ENCODE measurements at places on chromosomes 2 and 18.

- no peak for DNase-seq
Measured at GRCh38 chr2:75379476-75380210, 180.3 kb upstream of the TACR1 start.

DNA sequence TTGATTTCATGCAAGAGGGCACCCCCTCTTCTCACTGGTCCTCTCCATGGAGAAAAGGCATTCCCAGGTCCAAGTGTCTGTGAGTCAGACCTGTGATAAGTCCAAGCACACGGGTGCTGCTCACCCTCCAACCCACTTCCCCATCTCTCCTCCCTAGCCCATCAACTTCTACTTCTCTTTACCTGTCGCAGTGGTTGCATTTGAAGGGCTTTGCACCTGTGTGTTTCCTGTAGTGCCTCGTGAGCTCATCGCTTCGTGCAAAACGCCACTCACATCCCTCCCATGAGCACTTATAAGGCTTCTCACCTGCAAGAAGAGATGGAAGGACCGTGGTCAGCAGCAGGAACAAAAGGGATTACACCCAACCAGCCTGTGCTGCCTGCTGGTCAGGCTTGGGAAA is 77.5 kb downstream of the KLF7 start:
- DNase-seq, result no peak

- no peak for DNase-seq
Measured at GRCh38 chr2:99878581-99879350, 263.6 kb downstream of the AFF3 start.

GRCh38 chr2:46535360-46535759 is 56.0 kb downstream of the TMEM247 start:
- DNase-seq, result no peak

DNA sequence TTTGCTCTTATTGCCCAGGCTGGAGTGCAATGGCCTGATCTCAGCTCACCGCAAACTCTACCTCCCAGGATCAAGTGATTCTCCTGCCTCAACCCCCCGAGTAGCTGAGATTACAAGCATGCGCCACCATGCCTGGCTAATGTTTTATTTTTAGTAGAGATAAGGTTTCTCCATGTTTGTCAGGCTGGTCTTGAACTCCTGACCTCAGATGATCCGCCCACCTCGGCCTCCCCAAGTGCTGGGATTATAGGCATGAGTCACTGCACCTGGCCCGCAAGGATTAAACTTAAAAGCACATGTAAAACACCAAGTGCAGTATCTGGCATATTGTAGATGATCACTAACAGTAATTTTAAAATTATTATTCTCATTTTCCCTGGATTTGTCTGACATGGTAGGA is 72.9 kb downstream of the C1QL2 start:
- DNase-seq, result no peak

DNA sequence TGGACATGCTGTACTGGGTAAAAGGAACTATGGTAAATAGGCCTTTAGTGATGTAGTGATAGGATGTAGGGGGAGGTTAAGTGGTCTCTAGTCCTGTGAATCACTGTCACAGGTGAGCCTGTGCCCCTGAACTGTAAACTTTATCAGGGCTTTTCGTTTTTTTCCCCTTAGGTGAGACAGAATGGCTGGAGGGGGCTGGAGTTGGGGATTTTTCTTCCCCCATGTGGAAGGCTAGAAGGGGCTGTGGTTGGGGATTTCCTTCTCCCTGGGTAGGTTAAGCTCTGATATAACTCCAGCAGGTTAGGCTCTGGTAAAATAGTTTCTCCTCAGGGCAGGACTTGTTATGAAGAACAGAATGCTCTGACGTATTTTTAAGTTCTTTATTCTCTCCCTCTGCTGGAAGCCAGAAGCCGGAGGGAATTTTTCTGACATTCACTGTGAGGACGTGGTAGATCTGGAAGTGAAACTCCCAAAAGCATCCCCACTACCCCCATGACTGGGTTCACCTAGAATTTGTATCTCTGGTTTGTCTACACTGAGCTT is 28.5 kb downstream of the PIKFYVE start:
- DNase-seq, result no peak

- DNase-seq, result no peak
Measured at GRCh38 chr2:212428681-212429478, 109.7 kb downstream of the ERBB4 start.

DNA sequence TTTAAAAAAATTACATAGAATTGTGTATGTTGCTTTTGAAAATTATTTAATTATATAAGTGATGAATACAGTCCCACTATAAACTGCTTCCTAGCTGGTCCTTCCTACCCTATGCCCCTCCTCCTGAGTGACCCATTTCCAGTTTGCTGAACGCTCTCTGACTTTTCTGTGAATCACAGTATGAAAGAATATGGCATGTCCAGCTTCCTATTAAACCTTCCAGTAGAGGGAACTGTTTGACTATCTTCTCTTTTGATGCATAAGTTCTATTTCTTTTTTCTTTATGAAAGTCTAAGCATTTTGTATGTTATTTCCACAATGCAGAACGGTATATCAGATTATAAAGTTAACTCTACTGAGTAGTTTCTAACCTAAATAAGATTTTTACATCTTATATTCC is 41.3 kb downstream of the PSMG2 start:
- DNase-seq, result peak; percentile 64

DNA sequence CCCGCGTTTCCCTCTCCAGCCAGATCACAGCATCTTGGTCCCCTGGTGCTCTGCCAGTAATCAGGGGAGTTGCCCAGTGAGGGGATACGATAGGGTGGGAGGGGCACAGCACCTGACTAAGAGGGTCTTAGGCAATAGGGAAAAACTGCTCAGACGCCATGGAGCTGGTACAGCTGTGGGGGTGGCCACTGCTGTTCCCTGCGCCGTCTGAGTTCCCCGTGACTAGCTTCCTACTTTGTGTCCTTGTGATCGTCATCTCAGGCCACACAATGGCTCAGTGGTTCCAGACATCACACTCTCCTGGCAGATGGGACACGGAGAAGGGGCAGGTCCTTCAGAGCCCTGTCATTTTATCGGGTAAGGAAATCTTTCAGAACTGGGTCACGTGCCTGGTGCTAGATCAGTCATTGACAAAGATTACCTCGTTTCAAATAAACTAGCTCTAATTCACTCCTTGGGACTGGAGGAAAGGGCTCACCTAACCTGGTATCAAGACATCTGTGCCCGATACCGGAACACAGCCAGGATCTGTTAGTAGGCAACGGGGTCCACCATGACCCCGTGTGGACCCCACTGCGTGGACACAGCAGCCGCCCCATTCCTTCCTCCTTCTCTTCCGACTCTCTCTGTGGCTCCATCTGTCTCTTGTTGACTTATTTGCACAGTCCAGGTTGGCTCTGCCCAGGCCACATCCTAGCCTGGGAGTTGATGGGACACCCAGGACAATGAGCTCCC is 101.6 kb downstream of the PTGR3 start:
- no peak for DNase-seq

DNA sequence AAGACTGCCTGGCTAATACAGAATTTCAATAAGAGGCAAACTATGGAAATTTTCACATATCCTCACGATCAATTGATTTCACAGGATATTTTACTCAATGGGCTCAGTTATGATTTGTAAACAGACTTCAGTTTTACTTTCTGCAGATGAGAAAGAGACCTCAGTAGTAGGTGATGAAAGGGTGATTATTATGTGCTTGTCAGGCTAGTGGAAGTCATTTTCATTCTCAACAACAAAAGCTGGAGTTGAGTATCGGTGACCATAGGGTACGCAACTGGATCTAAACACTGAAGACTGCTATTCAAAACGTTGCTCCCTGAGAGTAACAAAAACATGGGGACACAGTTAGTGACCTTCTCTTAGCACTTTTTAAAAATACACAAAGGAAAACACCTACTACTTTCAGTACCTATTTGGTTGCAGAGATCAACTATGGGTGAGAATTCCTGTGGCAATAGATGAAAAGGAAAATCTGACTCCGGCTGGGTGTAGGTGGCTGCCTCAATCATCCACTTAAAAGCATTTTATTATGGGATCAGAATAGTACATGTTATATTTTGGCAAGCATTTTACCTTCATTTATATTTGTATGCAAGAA is 126.2 kb upstream of the VRK2 start:
- no peak for DNase-seq

- no peak for DNase-seq
Measured at GRCh38 chr2:170369894-170370293, 191.9 kb downstream of the MYO3B start.

DNA sequence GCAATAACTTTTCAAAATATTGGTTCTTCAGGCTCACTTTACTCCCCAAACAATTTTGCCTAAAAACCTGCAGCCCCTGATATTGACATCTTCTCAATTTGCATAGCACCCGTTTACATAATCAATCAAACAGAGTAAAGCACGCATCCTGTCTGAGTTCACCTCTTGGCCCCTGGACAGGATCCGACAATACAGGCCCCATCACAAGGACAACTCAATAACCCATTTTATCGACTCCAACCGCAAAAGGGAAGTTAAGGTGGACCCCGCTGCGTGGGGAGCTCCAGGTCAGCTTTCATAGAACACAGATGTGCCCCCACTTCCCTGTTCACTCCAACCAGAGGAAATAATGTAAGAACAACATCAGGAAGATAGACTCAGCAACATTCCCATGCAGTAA is 44.7 kb downstream of the TTC32 start:
- DNase-seq, result no peak

DNA sequence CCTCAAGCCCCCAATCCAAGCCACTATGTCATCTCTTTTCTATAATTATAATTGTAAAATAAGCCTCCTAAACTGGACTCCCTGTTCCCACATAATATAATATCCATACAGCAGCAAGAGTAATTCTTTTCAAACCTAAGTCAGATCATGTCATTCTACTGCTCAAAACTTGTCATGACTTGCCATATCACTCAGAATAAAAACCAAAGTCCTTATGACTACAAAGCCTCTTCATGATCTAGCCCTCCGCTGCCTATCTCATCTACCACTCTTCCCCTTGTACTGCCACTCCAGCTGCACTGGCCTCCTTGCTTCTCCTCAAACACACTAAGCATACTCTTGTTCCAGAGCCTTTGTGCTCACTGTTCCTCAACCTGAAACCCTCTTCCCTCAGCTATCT is 69.9 kb downstream of the MEMO1 start:
- DNase-seq, result no peak

GRCh38 chr2:60456115-60456770 is 97.2 kb downstream of the BCL11A start:
- DNase-seq, result no peak

DNA sequence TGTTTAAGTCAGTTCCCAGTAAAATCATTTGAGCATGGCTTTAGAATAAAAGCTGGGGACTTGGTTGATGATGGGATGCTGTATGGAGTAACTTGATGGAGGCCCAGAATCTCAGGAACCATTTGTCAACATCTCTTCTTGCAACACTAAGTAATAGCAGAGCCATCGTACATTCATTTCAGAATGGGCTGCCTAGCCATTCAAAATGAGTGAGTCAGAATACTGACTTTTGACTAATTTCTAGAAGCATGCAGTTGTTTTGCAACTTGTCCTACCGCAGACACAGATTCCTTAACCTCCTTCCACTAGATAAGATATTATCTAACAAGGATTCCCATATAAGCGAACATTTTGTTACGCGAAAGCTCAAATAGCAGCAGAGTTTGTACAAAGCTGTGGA is 229.5 kb downstream of the CNTNAP5 start:
- DNase-seq, result peak; percentile 25

- no peak for DNase-seq
Measured at GRCh38 chr2:234231460-234231859, 181.0 kb downstream of the SPP2 start.

- DNase-seq, result peak; percentile 85
Measured at GRCh38 chr2:38233231-38233983, 143.7 kb downstream of the ATL2 start.

DNA sequence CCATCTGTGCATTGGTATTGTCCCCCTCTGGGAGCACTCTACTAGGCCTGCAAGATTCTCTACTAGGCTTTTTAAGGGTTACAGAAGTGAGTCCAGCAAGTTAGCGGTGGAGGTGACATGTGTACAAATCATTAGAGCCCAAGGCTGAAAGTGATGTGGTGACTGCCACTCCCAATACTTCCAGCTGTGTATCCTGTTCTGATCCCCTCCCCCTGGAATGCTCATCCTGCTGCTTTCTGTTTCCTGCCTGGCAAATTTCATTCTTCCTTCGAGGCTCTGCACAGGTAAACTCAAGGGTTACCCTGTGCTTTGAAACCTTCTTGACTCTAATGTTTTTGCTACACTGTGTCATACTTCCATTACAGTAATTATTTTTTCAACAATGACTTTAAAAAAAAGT is 258.5 kb upstream of the REV1 start:
- DNase-seq, result no peak

- DNase-seq, result peak; percentile 59
Measured at GRCh38 chr2:217731805-217732204, 271.0 kb downstream of the TNS1 start.

GRCh38 chr2:168915441-168916330 is 14.6 kb downstream of the G6PC2 start:
- no peak for DNase-seq

GRCh38 chr2:62334009-62334408 is 138.1 kb downstream of the B3GNT2 start:
- DNase-seq, result no peak

- no peak for DNase-seq
Measured at GRCh38 chr2:199431746-199432213, 26.0 kb downstream of the SATB2 start.

DNA sequence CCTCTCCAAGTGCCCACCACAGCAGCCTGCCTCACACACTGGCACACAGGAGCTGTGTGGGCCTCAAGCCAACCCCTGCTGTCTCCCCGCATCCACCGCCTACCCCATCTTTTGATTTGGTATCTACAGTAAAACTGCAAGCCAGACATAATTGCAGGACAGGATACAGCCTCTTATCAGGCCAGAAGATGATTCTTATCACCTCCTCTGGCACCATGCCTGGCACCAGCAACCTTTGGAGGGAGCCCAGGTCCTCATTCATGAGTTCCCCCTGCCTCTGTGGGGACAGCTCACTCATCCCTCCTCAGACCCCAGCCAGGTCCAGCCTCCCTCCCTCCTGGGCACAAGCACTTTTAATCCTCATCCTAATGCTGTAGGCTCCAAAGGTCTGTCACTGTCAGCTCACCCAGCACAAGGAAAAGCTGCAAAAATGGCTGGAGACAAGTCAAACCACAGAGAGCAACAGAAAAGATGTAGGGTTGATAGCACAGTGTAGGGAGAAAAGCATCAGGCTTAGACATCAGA is 9.7 kb downstream of the RAB11FIP5 start:
- no peak for DNase-seq

DNA sequence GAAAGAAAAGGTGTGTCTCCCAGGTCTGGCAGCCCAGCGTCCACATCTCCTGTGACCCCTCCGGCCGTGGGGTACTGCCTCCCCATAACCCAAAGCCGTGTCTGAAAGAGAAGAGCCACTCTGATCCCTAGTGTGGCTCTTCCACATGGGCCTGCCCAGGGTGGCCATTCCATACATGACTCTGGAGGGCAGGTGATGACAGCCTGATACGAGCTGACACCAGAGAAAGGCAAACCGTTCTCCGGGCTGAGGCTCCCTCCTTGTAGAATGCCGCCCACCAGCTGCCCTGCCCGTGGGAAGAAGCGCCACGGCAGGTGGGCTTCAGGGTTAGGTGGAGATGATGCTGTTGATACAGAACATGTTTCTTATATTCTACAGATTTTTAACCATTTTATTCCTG is 451.6 kb upstream of the SALL3 start:
- DNase-seq, result no peak

GRCh38 chr2:43408407-43409160 is 182.2 kb upstream of the ZFP36L2 start:
- no peak for DNase-seq
